ENCODE measurements at places on chromosomes 4 and X. TPM values are rescaled to one million over a fixed set of nuclear protein-coding genes. Genes with fewer than 3 reads are reported as not detected.
A peak's percentile ranks its signal among the peaks of the same experiment; 100 is the strongest.

DNA sequence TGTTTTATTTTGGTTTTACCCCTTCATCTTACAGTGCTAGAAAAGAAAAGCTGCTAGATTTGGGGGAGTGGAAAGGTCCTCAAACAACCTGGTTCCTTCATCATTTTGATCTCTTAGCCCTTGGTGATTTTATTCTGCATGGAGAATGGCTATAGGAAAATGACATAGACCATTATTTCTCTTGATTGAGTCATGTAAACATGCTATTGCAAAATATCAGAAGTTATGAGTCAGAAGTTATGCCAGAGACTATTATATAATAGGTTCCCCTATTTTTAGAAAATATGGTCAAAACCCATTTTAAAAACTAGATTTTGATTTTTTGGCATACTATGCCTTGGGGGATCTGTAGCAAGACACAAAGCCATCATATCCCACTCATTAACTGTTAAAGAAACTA is 83.7 kb upstream of the FAM9C start:
- no peak for DNase-seq

- DNase-seq, result no peak
Measured at GRCh38 chr4:40132816-40133215, 64.0 kb upstream of the RHOH start.

DNA sequence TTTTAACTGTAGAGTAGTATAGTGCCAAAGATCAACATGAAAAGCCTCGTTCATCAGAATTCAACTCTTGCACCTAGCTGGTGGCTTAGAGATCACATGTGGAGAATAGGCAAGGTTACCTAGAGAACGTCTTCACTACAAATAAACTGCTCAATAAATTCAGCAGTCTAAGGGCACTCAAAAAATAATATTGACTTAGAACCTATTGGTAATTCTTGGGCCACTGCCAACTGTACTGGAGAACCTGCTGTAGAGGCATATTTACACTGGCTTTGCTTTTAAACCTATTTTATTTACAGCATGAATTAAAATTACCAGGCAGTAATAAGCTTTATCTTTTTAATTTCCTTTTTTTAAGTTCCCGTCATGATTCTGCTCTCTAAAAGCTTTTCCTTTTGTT is 343.7 kb downstream of the PDHA2 start:
- no peak for DNase-seq

GRCh38 chr4:172998527-172999469 is 169.8 kb upstream of the GALNT7 start:
- no peak for DNase-seq

DNA sequence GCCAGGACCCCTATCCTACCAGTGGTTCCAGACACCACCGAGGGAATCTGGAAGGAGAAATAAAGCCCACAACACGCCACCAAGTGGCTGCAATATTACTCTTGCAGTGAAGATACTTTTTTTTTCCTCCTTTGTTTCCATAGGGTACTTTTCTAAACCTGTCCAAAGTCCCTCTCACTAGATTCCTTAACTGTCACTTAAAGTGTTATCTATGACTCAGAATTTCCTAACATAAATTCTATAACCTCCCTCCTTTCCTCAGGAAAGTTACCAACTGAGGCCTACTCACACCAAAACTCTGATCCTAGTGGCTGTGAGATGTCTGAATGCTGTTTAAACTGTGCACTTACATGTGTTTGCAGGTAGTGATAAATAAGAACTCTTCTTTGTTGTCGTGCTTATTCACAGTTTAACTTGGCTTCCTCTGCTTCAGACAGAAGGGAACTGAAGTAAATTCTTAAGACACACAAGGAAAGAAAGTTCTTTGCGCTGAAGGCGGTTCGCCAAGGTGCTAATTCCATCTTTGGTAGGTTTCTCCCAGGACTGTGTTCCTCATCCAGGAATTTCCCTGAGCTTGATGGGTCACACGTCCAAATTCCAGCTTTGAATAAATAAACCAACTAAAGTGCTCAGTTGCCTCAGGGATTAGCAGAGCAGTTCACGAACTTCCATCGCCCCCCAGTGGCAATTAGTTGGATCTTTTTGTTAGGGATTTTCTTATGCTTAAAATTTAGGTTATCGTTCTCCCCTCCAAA is 10.7 kb upstream of the HCCS start:
- peak; percentile 46 for DNase-seq

DNA sequence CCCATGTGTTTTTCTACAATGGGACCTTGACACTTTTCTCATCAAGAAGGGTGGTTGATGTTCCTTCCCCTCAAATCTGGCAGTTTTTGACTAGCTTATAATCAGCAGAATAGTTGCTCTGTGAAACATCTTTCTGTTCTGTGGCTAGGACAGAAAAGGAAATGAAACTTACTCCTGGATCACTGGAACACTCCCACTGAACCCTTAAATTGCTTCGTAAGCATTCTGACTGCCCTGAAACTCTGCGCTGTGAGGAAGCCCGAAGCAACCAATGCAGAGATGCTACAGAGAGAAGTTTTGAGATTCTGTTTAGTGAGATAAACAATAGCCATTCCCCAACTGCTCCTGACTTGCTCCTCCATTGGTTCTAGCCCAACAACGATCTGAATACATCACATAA is 602.2 kb downstream of the CENPC start:
- DNase-seq, result no peak

DNA sequence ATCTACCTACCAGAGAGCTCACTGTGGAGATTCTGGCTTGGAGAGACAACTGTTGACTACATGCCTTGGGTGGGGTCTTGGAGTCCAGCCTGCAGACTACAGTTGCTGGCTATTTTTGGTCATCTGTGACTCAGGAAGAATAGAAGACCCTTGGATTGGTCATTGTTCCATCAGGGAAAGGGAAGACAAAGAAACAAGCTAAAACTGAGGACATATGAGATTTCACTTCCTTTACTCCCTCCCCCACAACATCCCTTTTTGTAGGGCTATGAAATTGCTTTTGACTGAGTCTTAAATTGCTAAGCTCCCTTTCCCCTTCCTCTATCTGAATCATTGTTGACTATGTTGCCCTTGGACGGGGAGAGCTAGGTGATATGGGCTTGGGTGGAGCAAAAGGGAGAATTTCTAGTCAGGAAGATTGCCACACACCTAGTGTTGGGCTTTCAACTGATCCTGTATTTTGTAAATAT is 11.7 kb downstream of the MSN start:
- DNase-seq, result no peak

CCKAR gene
- polyA plus RNA-seq, result 0.10 TPM

PPEF1 gene
- polyA plus RNA-seq, result 1.1 TPM

SMIM31 gene
- 0.86 TPM for polyA plus RNA-seq

PNMA3 gene
- polyA plus RNA-seq, result 33.8 TPM

RPL34 gene
- polyA plus RNA-seq, result 1,744 TPM

HS6ST2 gene
- 21.1 TPM for polyA plus RNA-seq

CNKSR2 gene
- 1.9 TPM for polyA plus RNA-seq

Data from left kidney (tissue), 8 donors.